ENCODE measurements at places on chromosomes 11 and 22.

DNA sequence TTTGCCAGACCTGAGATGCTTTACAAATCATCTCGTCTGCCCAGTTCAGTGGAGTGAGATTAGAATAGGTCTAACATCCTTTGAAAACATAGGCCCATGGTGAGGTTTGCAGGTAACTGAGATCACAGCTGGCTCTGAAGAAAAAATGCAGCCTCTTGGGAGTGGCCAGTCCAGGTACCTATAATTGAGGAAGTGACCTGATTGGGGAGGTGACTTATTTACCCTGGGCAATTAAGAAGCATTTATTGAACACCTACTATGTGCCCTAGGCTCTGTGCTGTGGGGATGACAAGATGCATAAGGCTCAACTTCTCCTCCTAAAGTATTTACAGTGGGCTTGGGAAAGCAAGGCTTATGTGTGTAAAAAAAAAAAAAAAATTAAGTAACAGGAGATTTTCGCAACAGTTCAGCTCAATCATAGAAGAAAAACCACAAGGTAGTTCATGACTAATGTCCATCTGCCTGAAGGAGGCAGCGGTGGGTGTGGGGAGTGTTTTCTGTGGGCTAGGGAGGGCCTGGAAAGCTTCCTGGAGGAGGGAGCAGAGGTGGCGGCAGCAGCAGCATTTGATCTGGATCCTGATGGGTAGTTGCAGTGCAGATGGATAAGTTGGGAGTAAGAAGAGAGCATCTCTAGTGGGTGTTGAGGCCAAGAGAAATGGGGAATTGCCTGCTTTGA is 16.1 kb downstream of the MICAL2 start:
- no peak for DNase-seq

GRCh38 chr22:20146777-20147176 is 4.1 kb downstream of the CCDC188 start:
- no peak for DNase-seq

DNA sequence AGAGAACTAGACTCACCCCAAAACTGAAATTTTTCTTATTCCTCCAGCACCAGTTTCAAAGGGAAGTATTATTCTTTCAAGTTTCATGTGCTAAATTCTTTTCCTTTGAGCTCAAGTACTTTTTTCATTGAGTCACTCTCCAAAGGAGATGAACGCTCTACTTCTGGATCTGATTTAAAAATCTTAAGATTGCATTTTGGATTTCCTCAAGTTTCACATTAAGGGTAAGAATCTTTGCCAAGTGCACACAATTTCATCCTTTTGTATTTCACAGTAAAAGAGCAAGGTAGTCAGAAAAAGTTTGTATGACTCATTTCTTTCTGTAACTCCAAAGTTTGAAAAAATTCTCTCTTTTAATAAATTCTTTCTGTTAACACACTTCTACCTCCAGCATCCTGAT is 435.5 kb downstream of the RAB38 start:
- no peak for DNase-seq

DNA sequence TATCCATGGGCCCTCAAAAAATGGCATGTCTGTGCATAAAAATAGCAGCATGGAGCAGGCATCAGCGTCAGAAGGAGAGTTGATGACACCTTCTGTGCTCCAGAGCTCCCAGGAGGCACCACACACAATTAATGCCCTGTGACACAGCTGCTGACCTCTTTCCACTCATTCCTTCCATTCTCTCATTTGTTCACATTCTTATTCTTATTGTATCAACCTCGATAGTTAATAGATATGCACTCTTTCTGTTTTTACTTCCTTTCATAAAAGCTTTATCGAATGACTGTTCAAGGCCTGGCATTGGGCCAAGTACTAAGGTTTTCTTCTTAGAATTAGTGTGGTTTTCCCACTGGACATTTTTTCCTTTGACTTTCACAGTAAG is 266.0 kb upstream of the MTNR1B start:
- no peak for DNase-seq

DNA sequence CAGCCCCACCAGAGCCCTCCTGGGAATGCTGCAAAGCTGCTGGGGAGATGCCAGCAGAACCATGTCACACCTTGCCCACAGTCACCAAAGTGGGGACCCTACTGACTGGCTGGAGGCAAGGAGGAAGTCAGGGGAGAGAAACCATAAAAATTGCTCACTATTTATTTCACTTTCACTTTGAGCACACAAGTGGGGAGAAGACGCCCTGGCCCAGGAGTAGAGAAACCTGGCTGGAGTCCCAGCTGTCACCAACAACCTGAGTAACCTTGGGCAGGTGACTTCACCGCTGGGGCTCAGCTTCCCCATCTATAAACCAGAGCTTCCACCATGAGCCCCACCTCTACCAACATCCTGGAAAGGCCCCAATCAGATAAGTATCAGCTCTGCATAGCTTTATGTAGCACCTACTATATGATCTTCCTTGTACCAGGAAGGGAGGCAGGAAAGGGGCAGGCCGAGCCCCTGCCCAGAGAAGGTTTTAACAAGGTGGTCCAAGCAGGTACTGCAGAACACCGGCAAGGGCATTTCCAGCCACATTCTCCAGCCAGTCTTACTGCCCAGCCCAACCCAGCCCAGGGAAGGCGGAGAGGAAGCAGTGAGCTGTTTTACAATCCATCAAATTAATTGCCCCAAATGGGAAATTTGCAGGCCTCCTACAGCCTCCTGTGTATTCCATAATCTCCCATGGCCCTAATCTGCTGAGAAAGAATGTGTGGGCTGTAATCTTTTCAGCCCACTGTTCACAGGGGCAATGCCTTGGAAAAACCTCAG is 27.6 kb downstream of the PLEKHA7 start:
- peak; percentile 26 for DNase-seq

DNA sequence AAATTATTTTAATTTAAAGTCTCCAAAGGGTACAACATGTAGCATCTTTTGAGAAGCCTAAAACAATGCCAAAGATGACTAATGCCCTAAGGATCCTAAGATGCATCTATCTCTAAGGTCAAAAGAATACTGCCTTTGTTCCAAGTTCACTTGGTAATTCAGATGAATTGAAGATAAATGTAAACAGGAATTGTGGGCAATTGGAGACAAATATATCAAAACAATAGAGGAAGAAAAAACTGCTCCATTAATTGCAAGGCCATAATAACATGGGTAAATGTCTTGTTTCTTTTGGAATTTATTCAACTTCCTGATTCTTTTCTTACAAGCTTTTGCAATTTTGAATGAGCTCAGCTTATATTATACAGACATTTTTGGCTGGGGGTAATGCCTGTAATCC is 338.6 kb downstream of the TTC28 start:
- DNase-seq = no peak

GRCh38 chr11:116849486-116849885 is 12.1 kb upstream of the APOA1 start:
- no peak for DNase-seq

- peak; percentile 12 for DNase-seq
These were observed 7.6 kb downstream of the OR56A1 start for GRCh38 chr11:6022956-6023355.

DNA sequence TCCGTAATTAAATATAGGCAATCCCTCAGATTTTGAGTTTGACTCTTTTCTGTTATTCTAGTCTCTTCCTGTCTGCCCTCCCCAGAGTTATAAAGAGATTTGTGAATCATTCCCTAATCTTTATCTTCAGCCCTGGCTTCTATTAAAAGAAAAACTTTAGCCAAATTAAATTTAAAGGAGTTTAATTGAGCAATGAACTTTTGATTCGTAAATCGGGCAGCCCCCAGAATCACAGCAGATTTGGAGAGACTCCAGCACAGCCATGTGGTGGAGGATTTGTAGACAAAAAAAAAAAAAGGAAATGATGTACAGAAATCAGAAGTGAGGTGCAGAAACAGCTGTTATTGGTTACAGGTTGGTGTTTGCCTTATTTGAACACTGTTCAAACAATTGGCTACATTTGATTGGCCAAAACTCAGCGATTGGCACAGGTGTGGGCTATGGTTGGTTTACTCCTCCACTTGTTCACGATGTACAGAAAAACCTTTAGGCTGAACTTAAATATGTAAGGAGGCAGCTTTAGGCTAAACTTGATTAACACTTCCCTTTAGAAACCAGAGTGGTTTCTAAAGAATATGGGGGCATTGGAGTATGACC is 2.3 kb upstream of the ALKBH8 start:
- DNase-seq = no peak

DNA sequence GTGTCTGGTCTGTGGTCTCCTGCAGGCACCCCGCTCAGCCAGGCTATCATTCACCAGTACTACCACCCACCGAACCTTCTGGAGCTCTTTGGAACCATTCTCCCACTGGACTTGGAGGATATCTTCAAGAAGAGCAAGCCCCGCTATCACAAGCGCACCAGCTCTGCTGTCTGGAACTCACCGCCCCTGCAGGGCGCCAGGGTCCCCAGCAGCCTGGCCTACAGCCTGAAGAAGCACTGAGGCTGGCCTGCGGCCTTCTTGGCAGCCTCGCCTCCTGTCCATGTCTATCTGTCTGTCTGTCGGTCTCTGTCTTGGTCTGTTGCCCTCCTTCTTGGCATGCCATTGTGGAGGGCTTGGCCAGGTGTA is 27.9 kb downstream of the INCENP start:
- no peak for DNase-seq

DNA sequence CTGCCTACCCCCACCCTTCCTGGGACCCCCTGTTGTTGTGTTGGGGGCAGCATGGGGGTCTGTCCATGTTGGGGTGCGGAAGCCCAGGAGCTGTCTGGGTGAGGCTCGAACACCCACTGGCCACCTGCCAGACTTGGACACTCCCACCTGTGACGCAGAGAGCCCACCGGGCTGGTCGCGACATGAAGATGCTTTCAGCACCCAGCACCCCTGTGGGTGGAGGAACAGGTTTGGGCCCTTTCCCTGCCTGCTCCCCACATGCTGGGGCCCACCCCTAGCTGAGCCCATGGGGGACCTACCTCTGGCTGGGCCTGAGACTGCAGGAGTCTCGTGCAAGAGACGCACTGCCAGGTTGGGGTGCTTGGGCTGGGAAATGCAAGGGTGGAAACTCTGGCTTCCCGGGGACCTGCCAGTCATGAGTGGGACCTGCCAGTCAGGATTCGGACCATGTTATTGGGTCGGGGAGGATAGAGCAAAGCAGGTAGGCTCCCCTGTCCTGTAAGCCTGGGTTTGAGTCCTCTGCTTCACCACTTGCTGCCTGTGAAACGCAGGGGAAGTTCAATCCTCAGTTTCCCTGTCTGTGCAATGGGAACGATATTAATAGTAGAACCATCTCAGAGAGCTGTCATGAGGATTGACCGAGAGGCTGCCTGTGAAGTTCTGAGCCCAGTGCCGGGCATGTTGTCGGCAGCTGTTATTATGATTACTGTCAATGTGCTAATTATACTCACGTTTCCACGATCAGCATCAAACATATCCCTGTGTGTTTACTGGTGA is 24.1 kb downstream of the KIAA1671 start:
- DNase-seq = no peak

Data from nephron progenitor cell (in vitro differentiated cells).